ENCODE measurements at places on chromosomes 16 and 17.

DNA sequence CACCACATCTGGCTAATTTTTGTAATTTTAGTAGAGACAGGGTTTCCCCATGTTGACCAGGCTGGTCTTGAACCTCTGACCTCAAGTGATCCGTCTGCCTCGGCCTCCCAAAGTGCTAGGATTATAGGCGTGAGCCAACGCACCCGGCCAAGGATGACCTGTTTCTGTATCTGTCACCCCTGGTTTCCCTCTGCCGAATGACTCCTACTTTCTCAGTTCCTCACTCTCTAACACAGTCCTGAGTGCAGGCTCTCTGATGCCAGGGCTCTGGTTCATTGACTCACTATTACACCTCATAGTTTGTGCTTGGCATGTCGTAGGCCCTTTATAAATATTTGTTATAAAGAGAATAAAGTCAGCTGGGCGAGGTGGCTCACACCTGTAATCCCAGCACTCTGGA, 10.7 kb upstream of the PRPF8 start:
- no peak for DNase-seq

DNA sequence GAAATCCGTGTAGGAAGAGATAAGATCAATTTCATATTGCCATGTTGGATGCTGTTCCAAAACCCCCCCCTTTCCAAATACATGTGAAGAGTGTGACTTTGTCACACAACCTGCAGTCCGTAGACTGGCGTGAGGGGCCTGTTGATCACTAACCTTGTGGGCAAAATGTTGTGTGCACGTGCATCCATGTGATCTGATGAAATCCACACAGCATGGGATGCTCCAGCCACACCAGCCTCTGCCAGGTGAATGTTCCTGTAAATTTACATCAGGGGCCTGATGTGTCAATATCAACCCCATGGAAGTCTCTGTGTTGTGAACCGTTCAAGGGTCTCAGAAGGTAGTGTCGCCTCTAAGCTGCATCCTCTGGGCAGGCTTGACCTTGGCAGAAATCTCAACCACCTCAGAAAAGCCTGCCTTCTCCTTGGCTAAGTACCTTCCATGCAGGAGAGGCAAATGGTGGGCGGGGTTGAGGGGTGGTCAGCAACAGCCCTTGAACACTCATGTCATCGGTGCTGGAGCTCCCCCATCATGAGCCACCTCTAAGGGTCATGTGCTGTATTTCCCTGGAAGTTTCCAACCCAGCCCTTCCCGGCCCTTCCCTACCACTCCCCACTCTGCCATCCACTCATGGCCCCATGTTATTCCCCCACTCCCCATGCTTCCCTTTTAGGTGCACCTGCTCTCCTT, 78.2 kb upstream of the DNAH17 start:
- DNase-seq = no peak

- DNase-seq = peak; percentile 70
Measured at GRCh38 chr17:81429821-81430551, 34.7 kb downstream of the BAHCC1 start.

GRCh38 chr16:49498666-49499413, 125.2 kb downstream of the C16orf78 start:
- DNase-seq = no peak

DNA sequence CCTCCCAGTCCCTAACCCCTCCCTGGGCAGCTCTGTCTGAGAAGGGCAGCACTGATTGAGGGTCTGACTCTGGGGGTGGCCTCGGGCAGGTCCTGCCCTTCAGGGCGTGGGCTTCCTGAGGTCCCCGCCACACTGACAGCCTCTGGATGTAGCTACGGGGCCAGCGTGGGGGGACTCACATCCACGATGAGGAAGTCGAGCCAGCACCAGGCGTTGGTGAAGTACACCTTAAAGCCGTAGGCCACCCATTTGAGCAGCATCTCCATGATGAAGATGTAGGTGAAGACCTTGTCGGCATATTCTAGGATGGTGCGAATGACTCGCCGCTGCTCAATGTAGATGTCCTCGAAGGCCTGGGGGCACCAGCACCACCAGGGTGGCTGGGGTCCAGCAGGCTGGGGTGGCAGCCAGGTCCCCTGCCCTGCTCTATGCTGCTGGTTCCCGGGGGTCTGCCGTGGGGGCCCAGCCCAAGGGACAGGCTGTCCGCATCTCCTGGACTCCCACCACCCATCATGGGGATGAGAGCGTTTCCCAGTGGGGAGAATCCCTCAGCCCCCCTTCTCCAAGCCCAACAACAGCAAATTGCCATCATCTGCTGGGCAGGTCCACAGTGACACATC, 15.7 kb upstream of the CD79B start:
- DNase-seq = no peak

GRCh38 chr17:74962622-74963394, 9.8 kb downstream of the HID1 start:
- no peak for DNase-seq

GRCh38 chr17:71269201-71269600, 851.6 kb upstream of the SOX9 start:
- no peak for DNase-seq

DNA sequence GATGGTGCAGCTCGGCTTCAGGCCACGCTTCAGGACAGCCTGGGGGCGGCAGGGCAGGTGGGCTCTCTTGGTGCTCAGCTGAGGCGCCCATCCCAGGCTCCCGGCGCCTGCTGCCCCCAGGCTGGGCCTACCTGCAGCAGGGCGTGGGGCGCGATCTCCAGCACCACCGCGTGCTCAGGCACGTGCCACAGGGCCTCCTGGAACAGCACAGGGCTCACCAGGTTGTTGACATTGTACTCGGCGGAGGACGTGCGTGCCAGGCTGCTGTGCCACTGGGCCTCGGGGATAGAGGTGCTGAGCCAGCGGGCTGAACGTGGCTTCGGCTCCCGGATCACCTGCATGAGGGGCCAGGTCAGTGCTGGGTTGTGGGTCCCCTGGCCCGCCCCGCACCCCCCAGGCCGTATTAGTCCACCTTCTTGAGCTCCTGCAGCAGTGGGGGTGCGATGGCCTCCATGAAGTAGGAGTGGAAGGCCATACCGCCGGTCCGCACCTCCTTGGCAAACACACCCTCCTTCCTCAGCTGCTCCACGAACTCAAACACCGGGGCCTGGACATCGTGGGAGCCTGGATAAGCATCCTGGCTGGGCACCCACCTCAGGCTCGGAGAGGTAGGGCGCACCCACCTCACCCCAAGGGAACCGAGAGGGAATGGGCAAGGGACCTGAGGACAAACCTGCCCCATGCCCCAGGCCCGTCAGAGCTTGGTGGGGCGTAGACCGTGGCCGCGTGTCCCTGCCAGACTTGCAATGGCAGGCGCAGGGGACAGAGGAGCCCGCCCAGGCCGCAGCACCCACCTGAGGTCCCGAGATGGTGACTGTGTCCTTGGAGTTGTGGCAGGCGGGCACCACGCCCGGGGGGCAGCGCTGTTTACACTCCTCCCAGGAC, 9.0 kb downstream of the FASN start:
- no peak for DNase-seq

GRCh38 chr17:30824002-30824355, 513 bp downstream of the CRLF3 start:
- no peak for DNase-seq

DNA sequence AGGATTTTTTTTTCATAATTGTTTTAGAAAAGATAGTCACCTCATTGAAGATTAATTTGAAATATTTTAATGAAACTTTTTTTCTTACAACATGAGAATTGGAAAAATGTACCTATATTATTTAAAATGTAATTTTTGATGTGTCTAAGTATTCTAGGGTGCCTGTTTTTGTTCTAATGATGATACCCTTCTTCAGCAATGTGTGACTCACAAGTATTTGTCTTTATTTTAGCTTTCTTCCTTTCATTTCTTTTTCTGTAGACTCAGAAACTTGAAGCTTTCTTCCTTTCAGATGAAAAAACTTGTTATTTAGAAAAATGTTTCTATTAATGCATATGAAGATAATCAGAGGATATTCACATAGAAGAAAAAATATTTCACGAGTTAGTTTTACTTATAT, 231.8 kb downstream of the BCAS3 start:
- DNase-seq = no peak

Measured in fibroblast of villous mesenchyme (primary cell).